Dermis blood vessel endothelial cell (primary cell): ENCODE measurements at places on chromosomes 4 and X. TPM values are rescaled to one million over a fixed set of nuclear protein-coding genes. Genes with fewer than 3 reads are reported as not detected.

Gene ELF4
- total RNA-seq = 16.2 and 29.2 TPM in 2 replicates

- DNase-seq = no peak
Measured at GRCh38 chr4:36142504-36142903, 101.8 kb downstream of the ARAP2 start.

Gene N4BP2
- 6.3 and 8.9 TPM in 2 replicates for total RNA-seq

Gene FGF5
- total RNA-seq = under 0.01 and 0.17 TPM in 2 replicates

DNA sequence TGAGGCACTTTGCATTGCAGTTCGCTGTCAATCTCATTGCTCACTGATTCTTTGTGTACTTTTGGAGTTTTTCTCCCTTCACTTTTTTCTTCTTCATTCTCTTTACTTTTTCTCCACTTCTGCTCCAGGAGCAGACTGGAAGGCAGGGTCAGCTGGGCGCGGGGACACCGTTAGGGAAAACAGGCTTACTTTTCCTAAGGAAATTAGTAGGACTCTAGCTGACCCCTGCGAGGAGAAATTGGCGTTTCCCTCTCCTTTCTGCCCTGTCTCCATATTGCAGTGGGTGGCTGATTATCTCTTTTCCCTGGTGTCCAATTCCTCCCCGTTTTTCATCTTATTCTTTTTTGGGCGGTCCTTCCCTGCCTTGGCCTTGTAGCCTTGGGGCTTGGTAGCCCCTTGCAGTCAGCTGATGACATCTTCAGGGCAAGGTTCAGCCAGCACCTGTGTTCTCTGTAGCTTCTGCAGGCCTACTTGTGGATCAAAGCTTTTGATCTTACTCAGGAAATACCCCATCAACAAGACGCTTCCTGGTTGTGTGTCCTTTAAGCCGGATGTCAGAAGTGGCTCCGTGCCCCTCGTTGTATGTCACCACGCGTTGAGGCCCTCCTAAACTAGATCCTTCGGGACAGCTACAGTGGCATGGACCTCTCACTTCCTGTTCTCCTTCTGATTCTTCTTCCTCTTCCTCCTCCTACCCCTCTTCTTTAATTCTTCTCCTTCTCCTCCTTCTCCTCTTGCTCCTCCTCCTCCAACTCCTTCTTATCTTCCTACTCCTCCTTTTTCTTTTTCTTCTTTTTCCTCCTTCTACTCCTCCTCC is 36.1 kb downstream of the NBDY start:
- DNase-seq = peak; percentile 11

DNA sequence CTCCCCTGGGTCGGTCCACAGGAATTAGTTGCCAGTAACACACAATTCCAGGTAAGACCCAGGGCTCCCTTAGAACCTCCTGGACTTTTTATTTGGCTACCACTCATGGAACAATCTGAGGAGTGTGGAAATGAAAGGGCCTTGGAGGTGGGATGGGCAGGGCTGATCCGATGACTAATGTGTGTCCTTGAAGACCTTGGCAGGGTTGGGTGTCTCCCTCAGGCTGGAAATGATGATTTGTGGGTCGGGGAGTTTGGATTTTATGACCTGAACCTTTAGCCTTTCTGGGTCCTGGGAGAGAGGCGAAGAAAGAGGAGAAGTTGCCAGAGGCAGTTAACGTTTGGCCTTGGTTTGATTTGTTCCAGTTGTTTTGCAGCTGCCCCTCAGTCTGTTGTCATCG is 425.0 kb downstream of the MID1IP1 start:
- no peak for DNase-seq

Gene LAGE3
- 14.3 and 31.5 TPM in 2 replicates for total RNA-seq

DNA sequence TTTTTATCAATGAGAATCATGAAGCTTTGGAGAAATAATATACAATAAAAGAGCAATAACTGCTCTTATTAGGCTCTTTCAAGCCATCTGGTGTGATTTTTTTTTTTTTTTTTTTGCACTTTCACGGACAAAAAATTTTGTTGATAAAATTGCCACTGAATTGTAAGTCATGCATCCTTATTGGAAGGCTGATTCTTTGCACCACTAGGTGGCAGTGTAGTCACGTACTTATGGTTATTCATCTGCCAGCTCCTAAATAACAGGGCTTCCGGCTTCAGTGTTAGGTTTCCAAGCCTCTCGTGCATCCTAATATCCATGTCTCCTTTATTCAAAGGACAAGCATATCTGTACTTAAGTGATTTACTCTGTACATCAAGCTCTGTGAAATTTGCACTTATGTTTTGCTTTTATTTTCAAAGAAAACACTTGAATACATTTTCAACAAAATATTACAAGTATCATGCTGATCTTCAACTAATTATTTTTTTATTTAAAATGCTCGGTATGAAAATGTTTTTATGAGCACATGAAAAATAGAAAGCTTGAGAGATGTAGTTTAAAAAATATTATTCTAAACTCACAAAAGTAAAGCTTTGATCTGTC is 1578.3 kb upstream of the TENM3 start:
- DNase-seq = peak; percentile 88

Gene ARHGEF38
- total RNA-seq = under 0.01 and 0.05 TPM in 2 replicates

Gene AMTN
- total RNA-seq = not detected in 2 replicates

DNA sequence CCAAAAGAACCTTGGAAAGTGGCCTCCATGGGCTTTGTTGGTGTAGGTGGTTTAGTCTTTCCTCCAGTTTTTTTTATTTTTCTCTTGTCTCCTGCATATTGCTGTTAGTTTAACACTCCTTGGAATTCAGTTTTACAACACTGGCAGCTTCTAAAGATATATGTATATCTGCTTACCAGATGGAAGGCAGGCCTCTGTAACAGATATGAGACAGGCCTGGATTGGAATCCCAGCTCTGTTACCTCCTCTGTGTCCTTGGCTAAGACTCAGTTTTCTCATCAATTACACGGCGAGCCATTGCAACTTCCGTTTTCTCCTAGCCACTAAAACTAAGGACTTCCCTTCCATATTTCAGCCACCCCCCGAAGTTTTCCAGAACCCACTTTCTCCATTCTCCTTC is 133.4 kb upstream of the SMAD1 start:
- DNase-seq = no peak

Gene SCML1
- total RNA-seq = 6.3 and 10.5 TPM in 2 replicates

GRCh38 chr4:25755911-25756310 is 100.3 kb downstream of the SLC34A2 start:
- no peak for DNase-seq

DNA sequence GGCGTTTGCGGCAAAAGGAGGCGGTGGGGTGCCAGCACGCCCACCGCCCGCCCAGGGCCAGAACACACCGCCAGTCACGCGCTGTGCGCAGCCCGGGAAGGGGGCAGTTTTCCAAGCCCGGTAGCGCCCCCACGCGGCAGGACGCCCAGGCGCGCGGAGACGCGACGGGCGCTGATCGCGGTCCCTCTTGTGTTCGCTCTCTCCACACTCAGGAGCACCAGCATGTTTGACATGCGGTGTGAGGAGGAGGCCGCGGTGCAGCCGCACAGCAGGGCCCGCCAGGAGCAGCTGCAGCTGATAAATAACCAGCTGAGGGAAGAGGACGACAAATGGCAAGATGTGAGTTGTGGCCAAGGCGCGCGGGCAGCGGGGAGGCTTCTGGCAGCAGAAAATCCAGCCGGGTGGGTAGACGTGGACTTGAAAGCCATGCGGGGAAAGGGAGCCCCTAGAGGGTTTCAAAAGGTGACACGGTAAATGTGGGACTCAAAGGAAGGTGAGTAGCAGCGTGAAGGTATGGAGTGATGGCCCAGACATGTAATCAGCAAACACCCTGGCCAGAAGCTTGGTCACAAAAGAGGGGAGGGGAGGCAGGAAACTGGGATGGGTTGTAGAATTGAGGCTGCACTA is 104.1 kb downstream of the PHOX2B start:
- peak; percentile 67 for DNase-seq

GRCh38 chr4:143254491-143255226 is 69.9 kb downstream of the USP38 start:
- DNase-seq = no peak
